ENCODE measurements at places on chromosomes 13 and 19. TPM values are rescaled to one million over a fixed set of nuclear protein-coding genes. Genes with fewer than 3 reads are reported as not detected.

DNA sequence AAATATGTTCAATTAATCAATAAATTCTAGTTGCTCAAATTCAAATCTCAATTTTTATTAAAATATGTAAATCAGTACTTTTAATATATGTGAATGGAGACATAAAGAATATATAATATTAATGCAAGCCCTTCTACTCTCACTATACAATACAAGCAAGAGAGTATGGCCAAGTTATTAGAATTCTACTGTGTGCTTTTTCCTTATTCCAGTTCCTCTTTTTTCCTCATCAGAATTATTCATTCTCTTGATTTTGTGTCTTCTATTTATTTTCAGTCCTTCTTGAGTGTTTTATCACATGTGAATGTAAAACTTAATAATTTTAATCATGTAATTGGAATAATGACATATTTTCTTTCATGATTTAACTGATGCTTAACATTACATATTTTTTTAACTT lies 276.8 kb downstream of the PCDH20 start:
- no peak overlapping the region for H3K4me3 ChIP-seq
- no peak for DNase-seq
- H3K27ac ChIP-seq: no peak overlapping the region
- H3K27me3 ChIP-seq: no peaks in the 10 kb centered on the region
- H3K4me1 ChIP-seq: no peaks in the 10 kb centered on the region

- no peaks in the 10 kb centered on the region for H3K4me1 ChIP-seq
- H3K36me3 ChIP-seq: peaks cover 84% of the 10 kb centered on the region
Observed at GRCh38 chr19:40671404-40671803, 19.0 kb downstream of the NUMBL start.

Gene FFAR2
- 0.22 TPM for total RNA-seq

- DNase-seq: no peak
- H3K4me1 ChIP-seq: peaks cover 5% of the 10 kb centered on the region
- H3K27ac ChIP-seq: no peak overlapping the region
- no peaks in the 10 kb centered on the region for H3K27me3 ChIP-seq
- H3K36me3 ChIP-seq: peaks cover 83% of the 10 kb centered on the region
Observed at GRCh38 chr19:2229103-2230032, 6.8 kb downstream of the PLEKHJ1 start.

Gene C5AR1
- 0.53 TPM for total RNA-seq

DNA sequence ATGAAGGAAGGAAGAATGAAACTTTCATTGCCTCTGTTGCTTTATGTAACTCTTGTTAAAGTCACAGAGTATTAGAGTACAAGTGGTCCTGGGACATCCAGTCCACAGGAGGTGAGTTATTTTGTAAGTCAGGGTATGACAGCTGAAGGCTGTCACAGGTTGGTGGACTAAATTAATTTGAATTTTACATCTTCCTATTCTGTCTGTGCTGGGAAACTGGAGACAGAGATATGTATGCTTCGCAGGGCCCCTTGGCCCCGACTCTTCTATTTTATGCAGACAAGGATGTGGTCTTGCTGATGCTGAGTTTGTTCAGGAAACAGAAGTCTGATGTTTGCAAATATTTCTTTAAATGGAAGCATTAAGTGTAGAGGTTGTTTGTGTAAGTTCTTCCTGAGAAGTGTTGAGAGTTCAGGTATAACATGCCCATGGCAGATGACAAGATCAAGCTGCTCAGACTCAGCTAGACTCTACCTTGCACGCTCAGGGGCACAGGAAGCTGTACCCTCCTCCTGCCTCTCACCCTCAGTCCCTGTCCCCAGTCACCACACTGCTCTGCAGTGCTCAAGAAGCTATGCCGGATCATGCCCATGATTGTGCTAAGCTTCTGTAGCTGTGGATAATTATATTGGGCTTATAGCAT lies 23.4 kb downstream of the RASL11A start:
- no peak overlapping the region for H3K27ac ChIP-seq
- no peaks in the 10 kb centered on the region for H3K36me3 ChIP-seq
- H3K4me1 ChIP-seq: no peaks in the 10 kb centered on the region
- DNase-seq: peak; percentile 19

Gene ELSPBP1
- total RNA-seq: not detected

Gene RBM26
- 32.4 TPM for total RNA-seq

Gene CCDC70
- not detected for total RNA-seq

Gene ZNF667
- total RNA-seq: 8.1 TPM

DNA sequence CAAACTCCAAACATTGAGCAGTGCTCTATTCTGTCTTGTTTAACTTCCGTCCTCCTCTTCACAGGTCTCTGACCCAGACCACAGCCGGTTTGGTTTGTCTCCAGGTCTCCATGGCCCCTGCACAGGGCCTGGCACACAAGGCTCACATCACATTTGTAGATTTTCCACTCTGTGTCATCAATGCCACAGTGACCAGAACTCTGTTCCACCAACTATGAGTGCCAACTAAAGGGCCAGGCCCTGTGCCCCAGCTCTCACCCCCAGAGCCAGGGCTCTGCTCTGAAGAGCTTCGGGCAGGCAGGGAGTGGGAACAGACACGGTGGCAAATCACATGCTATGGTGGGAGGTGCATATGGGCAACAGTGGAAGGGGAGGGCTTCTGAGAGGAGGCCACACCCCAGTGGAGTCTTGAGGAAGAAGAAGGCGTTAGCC lies 16.0 kb downstream of the SMG9 start:
- no peak for DNase-seq
- H3K27me3 ChIP-seq: no peaks in the 10 kb centered on the region

Gene MISP
- 0.09 TPM for total RNA-seq

DNA sequence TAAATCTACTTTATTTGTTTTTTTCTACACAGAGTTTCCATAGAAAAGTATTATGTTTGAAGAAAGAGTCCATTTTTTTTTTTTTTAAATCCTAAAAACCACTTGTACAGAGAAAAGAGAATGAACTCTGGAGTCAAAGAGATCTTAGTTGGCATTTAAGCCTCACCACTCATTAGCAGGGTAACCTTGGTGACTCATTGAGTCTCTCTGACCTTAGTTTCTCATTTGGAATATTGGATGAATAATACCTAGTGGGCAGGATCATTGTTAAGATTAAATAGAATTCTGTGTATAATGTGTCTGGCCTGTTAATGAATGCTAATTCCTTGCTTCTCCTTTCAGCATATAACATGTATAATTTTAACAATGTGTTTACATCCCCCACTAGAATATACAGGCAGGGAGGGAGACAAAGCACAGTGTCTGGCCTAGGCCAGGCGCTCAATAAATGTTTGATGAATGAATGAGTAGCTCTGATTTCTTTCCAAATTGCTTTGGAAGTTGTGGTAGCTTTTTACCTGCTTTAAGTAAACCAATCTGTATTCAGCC lies 48.7 kb upstream of the MYCBP2 start:
- DNase-seq: no peak
- H3K4me1 ChIP-seq: no peaks in the 10 kb centered on the region
- no peaks in the 10 kb centered on the region for H3K27me3 ChIP-seq

DNA sequence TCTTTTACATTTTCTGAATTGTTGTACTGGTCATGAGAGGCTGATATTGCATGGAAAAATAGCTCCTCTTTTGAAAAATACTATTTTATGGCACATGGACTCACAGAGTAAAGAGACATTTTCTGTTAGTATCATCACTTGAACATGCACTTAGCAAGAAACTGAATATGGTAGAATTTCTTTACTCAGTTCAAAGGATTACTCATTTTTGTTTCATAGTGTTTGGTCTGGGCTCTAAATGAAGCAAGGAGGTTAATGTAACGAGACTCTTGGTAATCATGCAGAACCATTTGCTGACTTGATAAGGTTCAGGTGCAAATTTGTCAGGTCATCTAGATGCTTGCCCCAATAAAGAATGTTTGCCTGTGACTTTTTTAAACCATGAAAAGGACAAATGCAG lies 63.2 kb downstream of the GPC6 start:
- no peak overlapping the region for H3K4me3 ChIP-seq
- H3K27ac ChIP-seq: no peak overlapping the region
- H3K4me1 ChIP-seq: no peaks in the 10 kb centered on the region

DNA sequence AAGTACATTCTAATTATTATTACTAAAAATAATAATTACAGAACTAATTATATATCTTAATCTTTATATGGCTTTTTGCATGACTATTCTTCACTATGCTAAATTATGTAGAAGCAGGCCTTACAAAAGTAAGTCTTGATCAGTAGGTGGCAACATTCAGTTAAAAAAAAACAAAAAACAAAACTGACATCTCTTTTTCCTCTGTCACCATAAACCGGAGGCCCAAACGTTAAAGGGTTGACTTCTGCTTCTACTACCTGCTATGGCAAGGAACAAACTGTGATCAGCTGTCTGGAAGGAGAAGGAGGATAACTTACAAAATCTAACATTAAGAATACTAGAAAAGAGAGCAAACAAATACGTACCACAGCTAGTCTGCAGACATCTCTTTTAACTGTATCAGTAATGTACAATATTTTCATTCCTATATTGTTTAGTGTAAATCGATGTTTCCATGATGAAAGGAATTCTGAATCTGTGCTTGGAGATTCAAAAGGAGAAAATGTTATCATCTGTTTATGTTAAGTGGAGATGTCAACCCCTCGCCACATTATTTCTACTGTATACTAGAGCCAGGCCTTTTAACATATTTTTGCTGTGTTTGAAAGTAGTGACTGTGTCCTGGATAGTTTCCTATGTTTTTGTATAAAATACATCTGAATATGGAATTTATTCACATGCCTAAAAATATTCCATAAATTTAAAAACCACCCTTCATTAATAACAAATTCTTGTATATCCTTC lies 1525.4 kb downstream of the SLITRK1 start:
- H3K27ac ChIP-seq: no peak overlapping the region
- no peaks in the 10 kb centered on the region for H3K36me3 ChIP-seq
- no peak overlapping the region for H3K4me3 ChIP-seq

DNA sequence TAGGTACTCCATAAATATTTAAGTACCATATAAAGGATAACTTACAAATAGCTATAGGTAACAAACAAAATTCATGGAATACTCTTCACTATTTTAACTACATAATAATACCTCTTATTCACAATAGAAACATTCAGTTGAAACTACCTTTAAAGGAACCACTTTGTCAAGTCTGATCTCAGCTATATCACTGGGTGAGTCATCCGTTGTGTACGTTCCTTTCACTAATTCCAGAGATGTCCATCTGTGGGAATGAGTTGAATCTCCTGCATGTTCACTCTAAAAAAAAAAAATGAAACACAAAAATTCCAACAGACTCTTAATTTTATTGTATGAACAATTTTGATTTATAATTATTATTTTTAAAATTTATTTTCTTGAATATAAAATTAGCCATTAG lies 149.4 kb upstream of the FBXL3 start:
- no peak overlapping the region for H3K27ac ChIP-seq
- no peaks in the 10 kb centered on the region for H3K4me1 ChIP-seq
- H3K27me3 ChIP-seq: no peaks in the 10 kb centered on the region
- no peak for DNase-seq
- no peak overlapping the region for H3K4me3 ChIP-seq

Gene IGFL1
- total RNA-seq: not detected

DNA sequence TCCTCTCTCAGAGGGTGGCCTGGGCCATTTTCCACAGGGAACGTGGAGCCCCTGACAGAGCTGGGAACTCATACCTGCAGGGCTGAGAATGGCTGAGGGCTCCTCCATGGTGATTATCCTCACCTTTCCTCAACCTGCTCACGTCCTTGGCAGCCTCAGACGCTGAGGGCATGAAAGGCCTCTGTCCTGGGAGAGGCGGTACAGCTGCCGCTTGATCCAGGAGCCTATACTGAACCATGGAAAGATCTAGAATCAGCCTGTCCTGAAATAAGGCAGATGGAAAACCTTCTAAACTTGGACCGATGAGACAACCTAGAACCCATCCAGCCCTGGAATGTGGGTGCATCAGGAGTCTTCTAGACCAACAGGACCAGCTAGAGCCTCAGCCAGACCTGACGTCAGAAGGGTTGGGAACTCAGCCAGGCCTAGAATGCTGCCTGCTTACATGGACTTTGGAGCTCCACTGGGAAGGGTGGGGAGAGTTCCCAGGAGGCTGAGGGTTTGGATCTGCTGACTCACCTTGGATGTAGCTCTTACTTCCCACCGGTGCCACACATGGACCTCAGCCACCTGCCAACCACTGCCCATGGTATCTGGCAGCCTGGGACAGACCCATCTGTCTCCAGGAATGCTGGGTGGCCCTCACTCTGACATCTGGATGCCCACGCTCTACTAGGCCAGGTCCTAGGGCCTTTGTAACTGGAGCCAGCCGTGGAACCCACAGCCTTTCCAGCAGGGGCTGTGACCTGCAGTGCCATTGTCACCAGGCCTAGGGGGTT lies 7.5 kb downstream of the KCTD15 start:
- no peak overlapping the region for H3K4me3 ChIP-seq
- peaks cover 3% of the 10 kb centered on the region for H3K4me1 ChIP-seq
- no peak overlapping the region for H3K27ac ChIP-seq
- DNase-seq: peak; percentile 46

GRCh38 chr13:45662162-45662561 lies 40.0 kb upstream of the CBY2 start:
- H3K27ac ChIP-seq: no peak overlapping the region
- no peaks in the 10 kb centered on the region for H3K27me3 ChIP-seq
- H3K36me3 ChIP-seq: no peaks in the 10 kb centered on the region
- H3K4me3 ChIP-seq: no peak overlapping the region
- DNase-seq: no peak

Gene EDNRB
- 11.4 TPM for total RNA-seq

Gene CD209
- total RNA-seq: 3.8 TPM

GRCh38 chr13:45415112-45415511 lies 3.1 kb downstream of the SLC25A30 start:
- no peak overlapping the region for H3K4me3 ChIP-seq
- H3K27ac ChIP-seq: peak overlapping the region; percentile 56
- no peaks in the 10 kb centered on the region for H3K27me3 ChIP-seq
- H3K4me1 ChIP-seq: peaks cover 21% of the 10 kb centered on the region
- no peak for DNase-seq

- H3K4me3 ChIP-seq: no peak overlapping the region
- no peaks in the 10 kb centered on the region for H3K27me3 ChIP-seq
- no peak overlapping the region for H3K27ac ChIP-seq
- no peaks in the 10 kb centered on the region for H3K4me1 ChIP-seq
- DNase-seq: no peak
Observed at GRCh38 chr13:47114030-47114429, 217.2 kb upstream of the HTR2A start.

Gene TSSK6
- 0.31 TPM for total RNA-seq

Gene GAS6
- total RNA-seq: 42.1 TPM

GRCh38 chr13:50257646-50258045 lies 242.4 kb downstream of the KCNRG start:
- DNase-seq: no peak
- no peak overlapping the region for H3K27ac ChIP-seq
- H3K27me3 ChIP-seq: no peaks in the 10 kb centered on the region
- no peaks in the 10 kb centered on the region for H3K36me3 ChIP-seq

- peaks cover 13% of the 10 kb centered on the region for H3K4me1 ChIP-seq
- no peaks in the 10 kb centered on the region for H3K27me3 ChIP-seq
- no peak overlapping the region for H3K27ac ChIP-seq
- DNase-seq: no peak
- H3K36me3 ChIP-seq: no peaks in the 10 kb centered on the region
Observed at GRCh38 chr19:3140667-3141038, 4.8 kb downstream of the GNA15 start.

- H3K27me3 ChIP-seq: no peaks in the 10 kb centered on the region
- no peak overlapping the region for H3K27ac ChIP-seq
- H3K36me3 ChIP-seq: peaks cover 14% of the 10 kb centered on the region
- no peak for DNase-seq
- peaks cover 5% of the 10 kb centered on the region for H3K4me1 ChIP-seq
Observed at GRCh38 chr13:112867301-112867711, 101.7 kb upstream of the MCF2L start.

Gene ZNF208
- total RNA-seq: 0.35 TPM
